ENCODE measurements at places on chromosomes 7 and 10.

DNA sequence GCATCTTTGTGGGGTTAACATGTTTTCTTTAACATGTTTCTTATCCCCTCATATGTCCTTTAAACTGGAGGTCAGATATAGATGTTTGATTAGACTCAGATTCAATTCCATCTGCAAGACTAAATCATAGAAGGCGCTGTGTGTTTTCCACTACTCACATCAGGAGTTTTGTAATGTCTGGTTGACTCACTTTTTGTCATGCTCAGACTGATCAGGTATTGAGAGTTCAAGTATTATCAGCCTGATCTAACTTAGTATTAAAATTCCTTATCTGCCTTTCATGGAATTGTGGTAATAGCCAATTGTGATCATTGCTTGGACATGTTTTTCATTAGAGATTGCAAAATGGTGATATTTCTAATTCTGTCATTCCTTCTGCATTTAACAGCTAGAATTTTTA lies 30.2 kb downstream of the ENTPD7 start:
- no peak for DNase-seq

DNA sequence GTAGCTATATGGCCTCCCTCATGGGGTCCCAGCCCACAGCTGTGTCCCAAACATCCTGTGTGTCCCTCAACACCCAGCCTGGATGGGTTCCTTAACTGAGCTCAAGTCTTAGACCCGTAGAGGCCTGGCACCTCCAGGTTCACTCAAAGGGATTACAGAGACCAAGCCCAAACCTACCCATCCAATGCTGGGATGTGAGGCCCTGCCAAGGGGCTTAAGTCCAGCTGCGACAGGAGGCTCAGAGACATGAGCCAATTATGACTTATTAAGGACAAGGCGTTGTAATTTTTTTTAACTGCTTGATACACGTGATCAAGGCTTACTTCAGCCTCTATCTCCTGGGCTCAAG lies 105.6 kb upstream of the RET start:
- DNase-seq, result no peak

DNA sequence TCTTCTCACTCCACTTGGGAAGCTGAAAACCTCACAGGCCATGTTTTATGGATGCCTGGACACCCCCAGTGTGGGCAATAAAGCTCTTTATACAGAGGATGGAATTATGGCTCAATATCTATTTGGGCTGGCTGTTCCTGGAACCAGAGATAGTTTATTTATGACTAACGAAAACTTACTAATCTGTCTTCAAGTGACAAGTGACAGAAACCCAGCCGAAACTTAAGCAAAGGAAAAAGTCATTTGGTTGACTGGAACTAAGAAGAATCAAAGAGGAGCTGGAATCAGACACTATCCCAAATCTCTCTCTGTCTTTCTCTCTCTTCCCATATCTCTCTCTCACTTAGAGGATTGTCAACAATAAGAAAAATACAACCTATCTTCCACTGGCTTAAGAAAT lies 78.3 kb upstream of the CDK6 start:
- DNase-seq, result no peak

- no peak for DNase-seq
These were observed 314.1 kb downstream of the THSD7A start for GRCh38 chr7:11517853-11518252.

- no peak for DNase-seq
These were observed 4.8 kb upstream of the GCK start for GRCh38 chr7:44194069-44194468.

Measured in ovary (tissue), 10 donors.